ENCODE measurements at places on chromosomes 3 and 15. TPM values are rescaled to one million over a fixed set of nuclear protein-coding genes. Genes with fewer than 3 reads are reported as not detected.

- peak; percentile 52 for DNase-seq
- H3K27ac ChIP-seq = no peak overlapping the region
- no peaks in the 10 kb centered on the region for H3K36me3 ChIP-seq
- peaks cover 35% of the 10 kb centered on the region for H3K4me1 ChIP-seq
- H3K27me3 ChIP-seq = no peaks in the 10 kb centered on the region
- H3K4me3 ChIP-seq = no peak overlapping the region
Observed at GRCh38 chr15:45795440-45796069, 160.7 kb downstream of the SQOR start.

DNA sequence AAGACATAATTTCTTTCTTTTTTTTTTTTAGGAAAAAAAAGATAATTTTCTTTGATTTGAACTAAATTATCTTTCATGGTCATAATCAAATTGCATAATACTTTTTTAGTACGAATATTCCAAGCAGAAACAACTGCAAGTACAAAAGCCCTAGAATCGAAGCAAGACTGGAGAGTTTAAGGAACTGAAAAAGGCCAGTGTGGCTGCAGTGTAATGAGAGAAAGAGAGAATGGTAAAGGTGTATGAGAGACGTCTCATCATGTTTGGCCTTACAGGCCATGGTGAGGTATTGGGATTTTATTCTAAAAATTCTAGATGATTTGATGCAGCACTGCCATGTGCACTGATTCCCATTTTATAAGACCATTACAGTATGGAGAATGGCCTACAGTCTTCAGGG, 180.9 kb downstream of the SUCNR1 start:
- H3K27me3 ChIP-seq = no peaks in the 10 kb centered on the region
- peaks cover 13% of the 10 kb centered on the region for H3K4me1 ChIP-seq
- H3K27ac ChIP-seq = no peak overlapping the region
- no peak for DNase-seq

GRCh38 chr3:47871389-47871788, 68.5 kb downstream of the DHX30 start:
- no peaks in the 10 kb centered on the region for H3K4me1 ChIP-seq
- peaks cover 25% of the 10 kb centered on the region for H3K36me3 ChIP-seq
- H3K27ac ChIP-seq = no peak overlapping the region
- DNase-seq = no peak
- no peak overlapping the region for H3K4me3 ChIP-seq

DNA sequence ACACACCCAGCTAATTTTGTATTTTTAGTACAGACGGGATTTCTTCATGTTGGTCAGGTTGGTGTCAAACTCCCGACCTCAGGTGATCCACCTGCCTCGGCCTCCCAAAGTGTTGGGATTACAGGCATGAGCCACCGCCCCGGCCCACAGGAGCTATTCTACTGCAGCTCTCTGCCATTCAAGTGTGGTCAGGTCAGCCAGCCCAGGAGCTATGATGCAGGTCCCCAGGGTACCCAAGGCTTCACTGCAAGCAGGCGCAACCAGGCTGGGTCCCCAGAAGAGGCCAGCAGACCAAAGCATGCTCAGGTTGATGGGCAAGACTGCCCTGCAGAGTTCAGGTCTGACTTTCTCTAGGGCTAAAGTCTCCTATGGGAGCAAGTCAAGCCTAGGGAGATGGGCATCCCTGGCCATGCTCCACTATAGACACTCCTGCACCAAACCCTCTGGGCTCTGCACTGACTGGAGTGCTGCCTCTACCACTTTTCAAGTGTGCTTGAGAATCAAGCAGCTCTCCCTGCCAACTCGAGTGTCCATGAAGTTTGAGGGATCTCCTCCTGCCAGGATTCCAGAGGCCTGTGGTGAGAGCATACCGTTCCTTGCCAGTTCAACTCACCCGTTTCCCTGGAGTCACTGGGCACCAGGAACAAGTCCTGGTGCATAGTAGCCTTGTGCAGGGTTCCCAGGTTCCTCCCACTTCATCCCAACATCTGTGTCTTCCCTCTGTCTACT, 30.9 kb downstream of the MYO9A start:
- H3K4me1 ChIP-seq = no peaks in the 10 kb centered on the region
- H3K36me3 ChIP-seq = no peaks in the 10 kb centered on the region
- H3K27me3 ChIP-seq = no peaks in the 10 kb centered on the region
- no peak for DNase-seq
- H3K4me3 ChIP-seq = no peak overlapping the region

DNA sequence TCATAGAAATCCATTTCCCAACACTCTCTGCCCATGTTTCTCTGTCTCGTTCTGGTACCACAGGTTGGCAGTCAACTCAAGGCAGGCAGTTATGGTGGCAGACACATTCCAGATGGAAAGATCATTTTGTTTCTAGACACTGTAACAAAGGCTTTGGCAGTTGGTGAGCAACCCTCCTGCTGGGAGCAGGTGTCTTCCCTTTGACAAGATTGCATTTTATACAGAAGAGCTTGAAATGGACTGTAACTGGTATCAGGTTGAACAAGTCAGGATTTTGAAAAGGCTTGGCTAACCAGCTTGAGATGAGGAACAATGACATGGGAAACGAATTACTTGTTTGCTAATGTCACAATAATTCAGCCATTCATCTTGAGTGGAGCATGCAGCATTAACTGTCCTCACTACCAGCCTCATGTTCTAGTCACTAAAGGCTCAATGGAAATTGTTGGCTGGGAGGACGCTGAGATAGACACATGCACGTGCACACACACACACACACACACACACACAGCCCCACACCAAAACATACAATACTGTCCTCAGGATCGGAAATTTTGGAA, 170.0 kb downstream of the SEMA6D start:
- H3K27me3 ChIP-seq = no peaks in the 10 kb centered on the region
- no peak overlapping the region for H3K4me3 ChIP-seq
- DNase-seq = no peak
- H3K27ac ChIP-seq = no peak overlapping the region

DNA sequence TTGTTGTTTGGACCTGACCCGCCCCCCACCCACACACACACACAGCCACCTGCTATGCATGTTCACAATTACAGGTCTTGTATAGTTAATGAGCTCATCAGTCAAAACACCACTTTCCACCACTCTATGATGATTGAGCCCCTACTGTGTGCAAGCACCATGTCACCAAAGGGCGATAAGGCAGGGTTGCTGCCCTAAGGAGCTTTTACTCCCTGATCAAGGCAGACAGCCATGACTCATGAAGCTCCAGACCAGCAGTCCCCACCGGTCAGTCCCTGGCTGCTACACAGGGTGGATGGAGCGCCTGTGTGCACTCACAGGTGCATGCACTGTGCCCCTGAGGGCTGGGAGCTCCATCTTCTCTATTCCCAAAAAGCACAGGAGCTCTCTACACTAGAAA, 270.6 kb downstream of the CLSTN2 start:
- H3K36me3 ChIP-seq = no peaks in the 10 kb centered on the region
- no peak overlapping the region for H3K27ac ChIP-seq
- H3K4me3 ChIP-seq = no peak overlapping the region
- DNase-seq = no peak

- no peaks in the 10 kb centered on the region for H3K36me3 ChIP-seq
- no peak for DNase-seq
- no peaks in the 10 kb centered on the region for H3K27me3 ChIP-seq
- H3K4me3 ChIP-seq = no peak overlapping the region
- no peak overlapping the region for H3K27ac ChIP-seq
Observed at GRCh38 chr3:127984241-127984975, 67.8 kb upstream of the SEC61A1 start.

DNA sequence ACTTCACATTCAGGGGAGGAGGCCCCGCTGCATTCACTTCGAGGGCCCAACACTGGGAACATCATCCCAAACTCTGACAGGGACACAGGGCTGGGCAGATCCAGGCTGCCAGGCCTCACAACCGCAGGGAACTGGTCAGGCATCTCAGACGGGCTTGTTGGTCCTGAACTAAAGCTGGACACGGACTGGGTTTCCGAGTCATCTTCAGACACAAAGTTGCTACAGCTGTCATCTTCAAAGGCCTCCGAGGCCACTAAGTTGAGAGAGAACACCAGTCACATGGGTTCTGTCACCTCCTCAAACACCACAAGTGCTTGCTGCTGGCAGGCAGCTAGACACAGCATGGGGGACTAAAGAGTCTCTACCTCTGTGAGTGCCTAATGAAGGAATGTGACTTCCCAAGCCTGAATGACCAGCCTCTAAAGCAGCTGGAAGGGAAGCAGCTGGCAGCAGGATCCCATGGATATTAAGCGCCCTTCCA, 50.9 kb downstream of the CAPN7 start:
- H3K4me3 ChIP-seq = no peak overlapping the region
- no peak for DNase-seq
- H3K4me1 ChIP-seq = no peaks in the 10 kb centered on the region

DNA sequence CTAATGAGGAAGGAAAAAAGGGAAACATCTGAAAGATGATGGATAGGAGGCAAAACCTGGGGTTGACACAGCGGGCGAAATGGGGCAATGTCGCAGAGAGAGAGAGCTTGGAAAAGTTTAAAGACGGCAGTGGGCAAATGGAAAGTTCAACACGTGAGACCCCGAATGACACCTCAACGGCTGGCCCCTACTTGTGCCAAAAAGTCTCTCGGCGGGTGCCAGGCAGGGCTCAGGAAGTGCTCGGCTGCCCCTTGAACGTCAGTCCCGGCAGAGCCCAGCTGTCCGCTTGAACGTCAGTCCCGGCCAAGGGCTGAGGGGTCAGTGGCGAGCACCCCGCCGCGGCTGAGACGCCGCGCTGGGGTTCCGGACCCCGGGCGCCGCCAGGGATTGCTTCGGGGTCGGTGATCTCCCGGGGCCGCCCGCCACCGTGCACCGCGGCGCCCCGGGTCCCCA, 658 bp downstream of the EOGT start:
- H3K27ac ChIP-seq = peak overlapping the region; percentile 90
- no peaks in the 10 kb centered on the region for H3K36me3 ChIP-seq
- DNase-seq = peak; percentile 22
- peak overlapping the region; percentile 86 for H3K4me3 ChIP-seq

DNA sequence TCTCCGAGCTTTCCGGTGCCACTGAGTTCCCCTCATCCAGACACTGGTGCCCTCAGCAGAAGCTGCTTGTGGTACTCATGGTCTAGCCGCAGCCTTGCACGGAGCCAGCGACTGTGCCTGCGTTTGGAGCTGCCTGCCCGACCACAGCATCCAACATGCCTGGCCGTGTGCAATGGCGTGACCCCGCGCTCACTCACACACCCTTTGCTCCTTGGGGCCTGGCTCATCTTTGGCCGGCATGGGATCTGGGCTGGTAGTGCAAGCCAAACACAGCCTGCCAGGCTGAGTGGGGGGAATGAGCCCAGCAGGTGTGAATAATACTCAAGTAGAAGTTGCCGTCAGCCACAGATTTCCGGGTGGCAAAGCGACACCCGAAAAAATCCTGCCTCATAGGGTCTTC, 1178.7 kb upstream of the GBE1 start:
- no peaks in the 10 kb centered on the region for H3K4me1 ChIP-seq
- no peak overlapping the region for H3K27ac ChIP-seq
- no peaks in the 10 kb centered on the region for H3K27me3 ChIP-seq
- no peak for DNase-seq

GRCh38 chr3:156694536-156694935, 20.1 kb downstream of the TIPARP start:
- no peak overlapping the region for H3K4me3 ChIP-seq
- no peak overlapping the region for H3K27ac ChIP-seq
- no peaks in the 10 kb centered on the region for H3K27me3 ChIP-seq
- no peak for DNase-seq

GRCh38 chr15:88833731-88834100, 30.5 kb downstream of the ACAN start:
- H3K36me3 ChIP-seq = no peaks in the 10 kb centered on the region
- no peak overlapping the region for H3K4me3 ChIP-seq
- H3K27me3 ChIP-seq = no peaks in the 10 kb centered on the region
- no peak for DNase-seq
- no peaks in the 10 kb centered on the region for H3K4me1 ChIP-seq
- no peak overlapping the region for H3K27ac ChIP-seq

DNA sequence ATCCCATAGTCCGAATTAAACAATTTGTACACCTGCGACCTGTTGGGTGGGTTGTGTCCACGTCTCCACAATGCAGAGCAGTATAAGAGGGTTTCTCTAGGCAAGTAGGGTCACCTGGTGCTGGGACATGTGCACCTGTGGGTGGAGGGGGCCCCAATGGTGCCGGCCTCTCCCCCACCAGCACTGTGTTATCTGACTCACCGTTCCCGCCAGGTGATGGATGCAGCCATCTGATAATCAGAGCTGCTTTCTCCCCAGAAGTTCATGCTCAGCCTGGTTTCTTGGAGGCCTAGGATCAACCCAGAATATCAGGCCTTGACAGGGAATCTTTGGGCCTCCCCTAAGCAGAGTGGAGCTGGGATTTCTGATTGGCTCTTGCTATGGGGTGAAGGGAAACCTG, 86.0 kb downstream of the DNAJB8 start:
- no peak overlapping the region for H3K4me3 ChIP-seq
- no peak for DNase-seq
- H3K27me3 ChIP-seq = no peaks in the 10 kb centered on the region
- peaks cover 47% of the 10 kb centered on the region for H3K4me1 ChIP-seq
- no peak overlapping the region for H3K27ac ChIP-seq

DNA sequence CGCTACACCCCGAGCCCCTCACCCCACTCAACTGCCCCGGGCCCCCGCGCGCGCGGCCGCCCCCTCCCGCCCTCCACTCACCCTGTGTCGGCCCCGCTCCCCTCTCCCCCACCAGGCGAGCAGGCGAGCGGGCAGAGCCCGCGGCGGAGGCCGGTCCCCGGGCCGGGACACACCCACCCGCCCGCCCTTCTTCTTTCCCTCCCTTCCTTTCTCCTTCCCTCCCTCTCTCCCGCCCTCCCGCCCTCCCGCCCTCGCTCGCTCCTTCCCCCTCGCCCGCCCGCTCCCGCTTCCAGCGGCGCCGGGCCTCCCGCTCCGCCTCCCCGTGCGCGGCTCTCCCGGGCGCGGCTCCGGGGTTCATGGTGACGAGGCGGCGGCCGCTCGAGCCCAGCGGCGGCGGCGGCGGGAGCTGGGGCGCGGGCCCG, at the start of gene CTDSPL:
CTDSPL (plus strand) TSS at position 261 of the 422 bp plus-strand sequence. CDS start 320 bp downstream, outside the sequence.
- peak; percentile 21 for DNase-seq
- H3K4me3 ChIP-seq = peak within 1 kb of the TSS; percentile 93
- H3K27ac ChIP-seq = peak within 1 kb of the TSS; percentile 86
- no peaks in the 10 kb centered on the region for H3K36me3 ChIP-seq

- no peak for DNase-seq
- no peak overlapping the region for H3K27ac ChIP-seq
- no peaks in the 10 kb centered on the region for H3K27me3 ChIP-seq
- no peak overlapping the region for H3K4me3 ChIP-seq
- H3K4me1 ChIP-seq = 0 out of 2 replicates have a peak, but pooled peaks cover under 1% of the 10 kb centered on the region
Observed at GRCh38 chr15:88992912-88993376, 79.8 kb upstream of the MFGE8 start.

MAP4 gene
- 33.1 TPM for total RNA-seq

ATP11B gene
- 19.2 TPM for total RNA-seq

ACTC1 gene
- not detected for total RNA-seq

PDZRN3 gene
- not detected for total RNA-seq

SENP2 gene
- total RNA-seq = 62.6 TPM

COLQ gene
- not detected for total RNA-seq

TP53BP1 gene
- 17.4 TPM for total RNA-seq

RBMS3 gene
- total RNA-seq = not detected

SOX2 gene
- total RNA-seq = not detected

All from HepG2 (cell line).